ENCODE measurements at places on chromosomes 16 and 17. TPM values are rescaled to one million over a fixed set of nuclear protein-coding genes. Genes with fewer than 3 reads are reported as not detected.

DNA sequence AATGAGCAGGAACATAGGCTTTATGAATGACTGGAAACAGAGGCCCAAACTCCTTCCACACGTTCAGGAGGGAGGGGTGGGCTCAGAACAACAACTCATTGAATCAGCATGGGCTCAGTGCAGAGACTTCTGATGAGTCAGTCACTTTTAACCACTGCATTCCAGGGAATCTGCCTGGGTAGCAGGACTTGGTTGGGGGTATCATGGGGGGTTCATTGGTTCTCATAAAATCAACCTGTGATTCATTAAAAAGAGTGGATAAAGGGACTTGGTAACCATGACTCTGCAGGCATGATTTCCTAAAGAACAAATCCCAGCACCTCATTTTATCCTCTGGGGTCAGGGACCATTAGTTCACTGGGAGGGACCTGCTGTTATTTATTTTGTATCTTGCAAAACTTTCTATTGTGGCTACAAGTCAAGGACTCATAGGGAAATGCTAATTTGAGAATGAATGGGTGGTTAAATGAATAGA, 13.8 kb downstream of the ITGB3 start:
- no peak for DNase-seq

The HBA1 gene
- 109 TPM for total RNA-seq

DNA sequence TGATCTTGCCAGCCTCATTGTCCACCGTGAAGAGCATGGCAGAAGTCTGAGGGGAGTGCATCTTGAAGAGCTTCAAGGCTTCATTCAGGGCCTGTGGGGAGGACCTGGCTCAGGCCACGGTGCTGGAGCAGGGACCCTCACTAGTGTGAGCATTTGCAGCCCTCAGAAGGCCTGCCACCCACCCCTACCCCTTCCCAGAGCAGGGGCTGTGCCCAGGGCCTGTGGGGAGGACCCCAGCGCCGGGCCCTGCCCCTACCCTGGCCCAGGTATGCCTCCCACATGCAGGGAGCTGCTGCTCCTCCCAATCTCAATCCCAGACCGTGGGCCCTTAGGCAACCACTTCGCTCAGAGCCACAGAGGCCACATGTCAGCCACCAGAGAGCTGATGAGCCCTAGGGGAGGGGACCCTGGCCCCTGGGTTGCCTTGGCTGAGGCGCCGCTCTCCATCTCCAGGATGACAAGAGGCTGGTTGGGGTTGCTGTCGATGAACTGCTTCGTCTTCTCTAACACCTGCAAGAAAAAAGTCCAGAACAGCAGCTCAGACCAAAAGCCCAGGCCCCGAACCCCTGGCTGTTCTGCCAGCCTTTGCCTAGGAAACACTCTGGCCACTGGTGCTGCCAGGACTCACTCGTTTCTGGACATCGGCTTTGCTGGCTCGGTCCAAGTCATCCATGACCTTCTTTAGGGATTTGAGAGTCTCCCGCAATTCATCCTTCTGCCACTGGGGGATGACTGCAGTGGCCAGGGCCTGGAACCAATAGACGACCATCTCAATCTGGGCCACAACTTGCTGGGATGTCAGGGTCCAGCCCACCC, 1.8 kb upstream of the EXOSC6 start:
- no peak for DNase-seq

GRCh38 chr17:28320215-28321061, 1.4 kb downstream of the TMEM97 start:
- no peak for DNase-seq

GRCh38 chr16:30853758-30854157, 40.1 kb downstream of the BCL7C start:
- DNase-seq: no peak

GRCh38 chr16:7167626-7168025, 165.0 kb upstream of the RBFOX1 start:
- no peak for DNase-seq
